IPS-NIHi11 (cell line): ENCODE measurements at places on chromosomes 13 and 19.

DNA sequence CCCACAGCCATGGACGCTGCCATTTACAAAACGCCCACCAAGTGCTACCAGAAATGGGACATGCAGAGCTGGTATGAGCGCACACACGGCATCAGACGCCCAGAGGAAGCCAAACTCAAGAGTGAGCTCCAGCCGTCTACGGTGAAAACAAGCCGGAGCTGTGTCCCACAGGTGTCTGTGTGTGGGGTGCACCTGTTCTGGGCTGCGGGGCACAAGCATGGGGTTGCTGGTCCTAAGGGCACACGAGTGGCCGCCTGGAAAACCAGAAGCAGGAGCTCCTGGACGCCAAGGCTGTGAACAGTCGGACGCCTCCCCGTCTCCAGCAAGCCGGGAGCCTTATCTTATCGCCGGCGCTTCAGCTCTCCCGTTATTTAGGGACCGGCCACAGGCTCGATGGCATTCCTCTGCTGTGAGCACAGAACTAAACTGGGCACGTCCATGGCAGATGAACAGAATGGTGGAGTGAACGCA, 1.3 kb downstream of the ADPRHL1 start:
- no peak for DNase-seq

GRCh38 chr13:76863022-76863421, 23.2 kb downstream of the KCTD12 start:
- no peak for DNase-seq

- DNase-seq: peak; percentile 66
These were observed 534 bp downstream of the STK24 start for GRCh38 chr13:98576200-98576945.

DNA sequence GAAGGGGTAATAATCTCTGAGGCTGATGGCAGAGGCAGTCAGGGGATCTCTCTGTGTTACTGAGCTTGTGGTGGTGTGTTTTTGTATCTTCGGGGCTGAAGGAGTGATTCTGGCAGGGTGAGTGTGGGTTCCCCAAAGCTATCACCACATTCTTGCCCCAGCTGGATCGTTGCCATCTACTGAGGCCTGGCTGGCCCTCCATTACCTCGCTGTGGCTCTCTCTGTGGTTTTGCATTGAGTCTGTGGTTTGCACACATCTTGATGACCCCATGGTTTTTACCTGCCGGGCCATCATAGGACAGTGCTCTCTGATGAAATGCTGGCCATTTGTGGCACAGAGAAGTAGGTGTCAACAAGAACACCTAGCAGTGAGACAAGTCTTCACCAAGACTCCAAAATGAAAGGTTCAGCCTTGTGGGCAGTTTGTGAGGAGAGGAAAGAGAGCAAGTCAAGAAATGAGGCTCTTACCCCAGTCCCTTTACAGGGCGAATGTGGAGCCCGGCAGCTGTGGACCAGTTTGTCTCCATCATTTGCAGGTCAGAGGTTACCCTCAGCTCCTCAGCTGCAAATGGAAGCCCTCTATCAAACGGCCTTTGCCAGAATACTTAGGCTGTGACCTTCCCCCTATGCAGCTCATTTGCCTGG, 69.0 kb upstream of the NPAS1 start:
- DNase-seq: no peak

DNA sequence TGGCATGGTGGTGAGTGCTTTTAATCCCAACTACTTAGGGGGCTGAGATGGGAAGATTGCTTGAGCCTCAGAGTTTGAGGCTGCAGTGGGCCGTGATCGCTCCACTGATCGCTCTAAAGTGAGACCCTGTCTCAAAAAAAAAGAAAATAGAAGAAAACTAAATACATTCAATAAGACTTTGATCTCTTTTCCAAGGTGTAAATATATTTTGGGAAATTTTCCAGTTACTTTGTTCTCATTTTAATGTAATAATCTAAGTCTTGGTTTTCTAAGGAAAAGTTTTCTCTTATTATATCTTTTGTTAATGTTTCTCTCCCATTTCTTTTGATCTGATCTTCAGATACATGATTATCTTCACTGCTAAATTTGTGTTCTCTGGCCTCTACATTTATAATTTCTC, 9.6 kb downstream of the LDLR start:
- no peak for DNase-seq

GRCh38 chr19:47560999-47561398, 11.9 kb downstream of the ZNF541 start:
- no peak for DNase-seq

DNA sequence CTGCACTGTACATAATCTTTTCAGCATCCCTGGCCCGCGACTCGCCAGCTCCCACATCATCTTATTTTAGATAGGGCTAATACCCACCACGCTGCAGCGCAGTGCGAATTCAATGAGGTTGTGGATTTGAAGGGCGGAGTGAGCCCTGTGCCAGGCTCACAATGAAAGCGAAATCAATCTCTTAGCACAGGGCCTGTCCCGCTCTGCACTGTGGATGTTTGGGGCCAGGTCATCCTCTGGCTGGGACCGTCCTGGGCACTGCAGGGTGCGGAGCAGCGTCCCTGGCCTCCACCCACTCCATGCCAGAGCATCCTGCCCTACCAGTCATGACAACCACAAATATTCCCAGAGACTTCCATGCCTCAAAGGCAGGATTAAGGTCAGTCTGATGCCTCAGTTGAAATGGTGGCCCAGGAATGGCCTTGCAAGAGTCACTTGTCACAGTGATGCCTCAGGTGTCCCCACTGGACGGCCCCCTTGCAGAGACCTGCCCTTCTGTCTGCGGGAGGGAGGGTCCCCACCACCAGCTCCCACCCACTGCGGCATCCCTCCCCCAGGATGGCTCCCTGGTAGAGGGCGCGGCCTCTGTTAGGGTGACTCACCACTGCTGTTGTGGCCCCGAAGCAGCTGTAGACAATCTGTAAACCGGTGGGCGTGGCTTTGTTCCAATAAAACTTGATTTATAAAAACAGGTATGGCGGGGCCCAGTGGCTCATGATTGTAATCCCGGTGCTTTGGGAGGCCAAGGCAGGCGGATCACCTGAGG, 5.6 kb downstream of the UHRF1 start:
- no peak for DNase-seq

DNA sequence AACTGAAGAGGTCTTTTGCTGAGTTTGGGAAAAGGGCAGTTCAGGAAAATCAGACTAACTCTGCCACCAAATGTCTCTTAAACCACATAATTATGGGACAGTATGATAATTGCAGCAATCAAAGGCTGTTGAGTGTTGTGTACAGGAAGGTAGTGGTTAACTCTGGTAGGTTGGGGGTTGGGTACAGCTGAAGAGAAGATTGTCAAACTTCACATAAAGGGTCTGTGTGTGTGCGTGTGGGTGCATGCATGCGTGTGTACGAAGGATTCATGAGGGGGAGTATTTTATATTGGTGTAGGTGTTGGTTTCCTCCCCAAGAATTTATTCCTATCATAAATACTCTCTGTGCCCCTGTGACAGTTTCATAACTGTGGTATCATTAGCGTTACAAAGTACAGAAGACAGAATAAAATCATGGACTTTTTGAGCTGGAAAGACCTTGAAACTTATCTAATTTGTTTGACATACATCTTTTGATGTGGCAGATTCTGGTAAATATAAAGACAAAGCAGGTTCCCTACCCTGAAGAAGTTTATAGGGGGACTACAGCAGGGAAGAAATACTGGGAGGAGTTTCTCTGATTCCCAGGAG, 94.1 kb downstream of the PCCA start:
- DNase-seq: no peak

GRCh38 chr13:99267927-99268326, 9.7 kb upstream of the GPR18 start:
- no peak for DNase-seq

DNA sequence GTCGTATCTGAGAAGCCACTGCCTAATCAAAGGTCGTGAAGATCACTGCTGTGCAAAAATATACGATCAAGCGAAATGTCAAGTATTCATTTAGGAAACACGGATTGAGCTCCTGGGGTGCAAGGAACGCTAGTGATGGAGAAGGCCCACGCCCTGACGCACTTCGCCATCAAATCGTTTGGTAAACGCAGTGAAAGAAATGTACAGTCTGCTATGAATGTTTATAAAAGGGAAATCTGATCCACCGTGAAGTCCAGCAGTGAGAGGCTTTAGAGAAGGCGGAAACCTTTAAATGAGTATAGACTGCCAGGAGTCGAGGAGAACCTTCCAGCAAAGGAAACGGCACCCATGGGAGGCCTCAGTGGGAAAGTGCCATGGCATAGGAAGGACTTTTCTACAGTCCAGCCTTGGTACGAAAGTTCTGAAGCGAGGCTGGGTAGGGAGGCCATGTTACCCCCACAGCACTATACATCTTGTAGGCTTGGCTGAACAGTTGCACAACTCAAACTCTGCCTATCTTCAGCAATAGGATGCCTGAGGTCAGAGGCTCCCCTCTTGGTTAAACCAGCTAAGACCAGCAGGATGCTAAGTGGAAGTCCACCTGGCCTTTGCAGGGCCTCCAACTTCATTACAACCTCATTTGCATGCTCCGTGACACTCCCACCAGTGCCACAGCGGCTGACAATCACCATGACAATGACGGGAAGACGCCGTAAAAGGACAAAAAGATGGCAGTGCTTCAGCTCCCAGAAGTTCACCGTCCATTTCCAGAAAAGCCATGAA, 20.4 kb downstream of the PCID2 start:
- no peak for DNase-seq

GRCh38 chr13:25135896-25136295, 36.2 kb downstream of the AMER2 start:
- no peak for DNase-seq
